ENCODE measurements at places on chromosomes 1 and 21.

DNA sequence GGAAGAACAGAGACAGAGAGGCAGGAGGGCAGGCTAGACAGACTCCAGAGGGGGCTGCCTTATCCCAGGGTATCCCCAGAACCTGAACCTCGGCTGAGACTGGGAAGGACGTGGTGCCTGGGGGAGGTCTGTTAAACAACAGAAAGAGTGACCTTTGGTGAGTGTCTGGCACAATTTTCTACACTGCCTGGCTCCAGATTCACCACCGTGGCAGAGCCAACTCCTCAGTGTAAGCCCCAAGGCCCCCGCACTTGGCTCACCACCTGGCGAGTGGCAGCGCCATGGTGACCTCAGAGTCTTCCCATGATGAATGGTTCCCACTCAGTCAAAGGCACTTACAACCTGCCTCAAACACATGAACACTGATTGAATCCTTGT lies 6.5 kb downstream of the RD3 start:
- DNase-seq, result no peak

GRCh38 chr1:156809711-156810366 lies 6.8 kb downstream of the SH2D2A start:
- DNase-seq, result no peak

DNA sequence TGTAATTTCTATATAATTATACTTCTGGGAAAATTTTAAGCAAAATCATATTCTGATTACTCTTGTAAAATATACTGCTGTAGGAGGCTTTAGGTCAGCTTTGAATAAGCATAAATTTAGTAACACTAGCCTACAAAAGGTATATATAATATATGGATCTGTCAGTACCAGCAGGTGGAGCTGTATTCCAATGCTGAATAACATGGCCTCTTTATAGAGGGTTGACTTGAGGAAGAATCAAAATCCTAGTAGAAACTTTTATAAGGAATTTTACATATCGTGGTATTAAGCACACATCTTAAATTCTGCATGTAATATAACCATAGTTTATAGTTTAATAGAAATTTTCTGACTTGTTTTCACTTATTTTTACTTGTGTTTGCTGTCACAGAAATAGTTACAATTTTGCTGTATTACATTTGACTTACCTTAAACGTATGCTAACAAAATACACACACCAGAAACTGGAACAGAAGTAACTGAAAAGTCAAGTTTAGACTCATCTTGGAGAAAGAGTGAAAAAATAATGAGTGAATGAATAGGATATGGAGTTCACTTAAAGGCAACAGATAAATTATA lies 79.3 kb downstream of the HMCN1 start:
- DNase-seq, result peak; percentile 59

DNA sequence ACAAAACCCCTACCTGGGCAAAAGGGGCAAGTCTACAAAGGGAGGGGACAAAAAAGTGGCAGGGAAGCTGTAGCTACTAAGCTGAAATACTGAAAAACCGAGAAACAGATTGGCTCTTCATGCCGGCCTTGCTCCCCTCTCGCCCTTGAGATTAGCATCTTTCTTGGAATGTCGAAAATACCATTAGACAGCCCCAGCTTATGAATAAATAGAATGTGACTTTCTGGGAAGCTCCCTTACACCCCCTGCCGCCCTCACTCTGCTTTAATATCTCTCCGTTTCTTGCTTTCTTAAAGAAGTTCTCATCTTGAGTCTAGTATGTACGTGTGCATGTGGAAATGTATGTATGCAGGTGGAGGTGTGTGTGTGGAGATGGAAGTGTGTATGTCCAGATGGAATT lies 14.1 kb downstream of the TRAF3IP3 start:
- DNase-seq, result no peak

- no peak for DNase-seq
These were observed 13.5 kb downstream of the FALEC start for GRCh38 chr1:150529017-150529416.

- DNase-seq, result no peak
These were observed 47.0 kb upstream of the RBM15 start for GRCh38 chr1:110292031-110292741.

DNA sequence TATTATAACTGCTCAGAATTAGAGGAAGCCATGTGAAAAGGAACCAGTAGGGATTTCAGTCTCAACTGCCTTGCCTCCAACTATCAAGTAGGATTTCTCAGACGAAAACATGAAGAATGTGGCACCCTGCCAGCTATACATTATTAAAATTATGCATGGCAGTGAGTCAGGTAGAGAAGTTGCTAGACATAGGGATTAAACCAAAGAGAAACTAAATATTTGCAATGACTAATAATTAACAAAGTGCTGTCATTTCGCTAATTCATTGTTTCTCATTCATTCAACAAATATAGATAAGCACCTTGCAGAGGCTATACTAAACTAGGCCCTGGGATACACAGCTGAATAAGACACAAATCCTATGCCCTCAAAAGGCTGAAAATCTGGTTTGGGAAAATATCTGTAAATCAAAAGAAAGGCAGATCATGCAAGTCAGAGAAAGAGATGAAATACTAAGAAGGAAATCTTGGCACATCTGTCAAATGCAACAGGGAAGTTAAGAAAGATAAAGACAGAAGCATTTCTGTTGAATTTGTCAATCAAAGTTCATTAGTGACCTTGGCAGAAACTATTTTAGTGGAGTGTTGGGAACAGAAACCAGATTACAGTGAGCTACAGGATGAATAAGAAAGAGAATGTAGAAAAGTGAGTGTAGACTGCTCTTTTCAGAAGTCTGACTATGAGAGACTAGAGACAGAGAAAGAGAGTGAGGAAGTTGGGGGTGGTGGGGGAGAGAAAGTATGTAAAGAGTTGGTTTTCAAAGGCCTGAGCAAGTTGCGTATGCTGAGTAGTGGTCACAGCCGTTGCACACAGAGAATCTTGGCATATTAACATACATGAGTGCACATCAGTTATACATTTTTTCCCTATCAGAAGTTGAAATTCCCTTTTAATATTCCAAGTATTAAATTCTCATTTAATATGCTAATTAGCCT lies 14.7 kb upstream of the NBPF11 start:
- DNase-seq, result peak; percentile 40

DNA sequence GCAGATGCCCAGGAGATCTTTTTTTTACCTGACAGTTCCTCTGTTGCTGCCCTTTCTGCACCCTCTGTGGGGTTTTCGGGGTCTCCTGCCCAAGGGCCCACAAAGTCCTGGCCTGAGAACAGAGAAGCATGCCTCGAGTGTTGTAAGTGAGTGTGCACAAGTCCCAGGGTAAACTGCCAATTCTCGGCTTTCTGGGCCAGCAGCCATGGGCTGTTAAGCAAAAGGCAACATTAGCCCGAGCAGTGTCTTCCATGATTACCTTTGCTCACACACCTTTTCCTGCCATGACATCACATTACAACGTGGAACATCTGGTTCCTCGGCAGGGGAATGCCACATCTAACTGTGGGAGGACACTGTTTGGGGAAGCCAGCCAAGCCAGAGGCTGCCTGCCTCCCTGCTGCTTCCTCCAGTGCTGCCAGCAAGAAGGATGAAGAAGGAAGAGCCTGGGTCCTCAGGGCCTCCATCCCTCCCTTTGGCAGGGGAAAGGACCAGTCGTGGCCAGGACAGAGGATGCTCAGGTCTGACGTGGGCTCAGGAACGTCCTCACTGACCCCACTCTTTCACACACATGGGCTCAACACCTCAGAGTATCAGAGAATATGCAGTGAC lies 485.9 kb downstream of the OMA1 start:
- no peak for DNase-seq

DNA sequence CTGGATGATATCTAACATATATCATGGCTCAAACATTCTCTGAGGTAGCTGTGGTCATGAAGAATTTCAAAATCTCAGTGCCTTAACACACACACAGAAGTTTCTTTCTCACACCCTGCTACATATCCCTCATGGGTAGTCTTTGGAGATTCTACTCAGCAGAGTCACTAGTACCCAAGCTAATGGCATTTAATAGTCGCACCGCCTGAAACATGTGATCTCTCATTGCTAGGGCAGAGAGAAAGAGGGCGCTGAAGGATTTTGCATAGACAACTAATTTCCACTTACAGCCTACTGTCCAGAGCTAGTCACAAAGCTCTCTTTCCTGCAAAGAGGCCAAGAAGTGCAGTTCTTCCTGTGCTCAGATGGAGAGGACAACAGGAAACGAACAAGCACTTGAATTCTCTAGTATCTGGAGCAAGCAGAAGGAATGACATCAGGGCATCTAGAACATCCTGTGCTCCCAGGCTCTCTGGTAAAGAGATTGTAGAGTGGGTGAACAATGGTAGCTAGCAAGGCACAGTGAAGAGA lies 183.4 kb upstream of the PTBP2 start:
- DNase-seq, result no peak

- DNase-seq, result no peak
These were observed 23.7 kb downstream of the RRP1 start for GRCh38 chr21:43812957-43813655.

- no peak for DNase-seq
These were observed 23.1 kb downstream of the RCC2 start for GRCh38 chr1:17416389-17416788.
